Ureter (tissue), 1 donor: ENCODE measurements at places on chromosomes 4 and X.

DNA sequence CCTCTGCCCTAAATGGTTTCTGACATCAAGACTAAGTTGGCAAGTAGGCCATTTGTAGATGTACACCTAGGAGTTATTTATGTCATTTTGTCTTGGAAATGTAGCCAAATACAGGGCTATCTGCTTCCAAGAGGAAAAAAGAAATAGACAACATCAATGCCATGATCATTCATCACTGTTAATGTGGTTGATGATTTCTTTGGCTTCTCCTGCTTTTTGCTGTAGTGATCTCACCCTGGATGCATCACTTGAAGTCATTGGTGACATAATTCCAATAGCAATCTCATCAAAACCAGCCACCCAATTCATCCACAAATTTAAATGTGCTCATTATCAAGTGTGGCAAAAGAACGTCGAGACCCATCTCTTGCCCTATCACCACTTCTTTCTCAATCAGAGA lies 222.6 kb upstream of the PPARGC1A start:
- DNase-seq: no peak

DNA sequence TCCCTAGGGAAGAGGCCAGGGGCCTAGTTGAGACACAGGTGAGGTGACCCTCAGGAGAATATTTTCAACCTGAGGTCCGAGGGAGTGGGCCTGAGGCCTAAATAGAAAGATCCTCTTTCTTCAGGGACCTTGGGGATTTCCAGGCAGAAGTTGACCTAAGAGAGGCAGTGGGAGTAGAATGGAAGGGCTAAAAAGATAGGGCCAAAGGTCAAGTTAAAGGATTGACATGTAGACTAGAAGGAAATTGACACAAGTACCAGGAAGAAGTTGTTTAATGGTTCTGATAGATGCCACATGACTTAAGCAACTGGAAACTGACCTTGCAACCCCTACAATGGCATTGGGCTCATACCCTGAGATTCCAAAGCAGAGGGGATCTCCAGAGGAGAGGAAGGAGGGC lies 76.9 kb downstream of the SHROOM3 start:
- DNase-seq: no peak

DNA sequence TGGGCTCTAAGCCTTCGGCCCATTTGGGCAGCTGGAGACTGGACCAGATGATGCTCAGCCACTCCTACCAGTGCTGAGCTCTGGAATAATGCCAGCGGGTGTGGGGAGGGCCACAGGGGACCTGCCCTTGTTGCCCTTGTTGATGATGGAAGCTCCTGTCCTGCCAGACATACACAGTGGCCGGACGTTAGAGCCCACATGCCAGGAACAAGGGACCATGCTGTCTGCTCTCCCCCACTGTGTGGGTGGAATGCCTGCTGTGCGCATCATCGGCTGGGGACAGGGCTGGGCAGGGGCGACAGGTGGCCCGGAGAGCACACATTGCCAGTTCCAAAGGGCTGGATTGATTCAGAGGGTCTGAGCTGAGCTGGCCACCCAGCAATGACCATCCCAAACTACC lies 2.0 kb downstream of the ABLIM2 start:
- no peak for DNase-seq

GRCh38 chrX:155046129-155046810 lies 19.6 kb downstream of the FUNDC2 start:
- no peak for DNase-seq

DNA sequence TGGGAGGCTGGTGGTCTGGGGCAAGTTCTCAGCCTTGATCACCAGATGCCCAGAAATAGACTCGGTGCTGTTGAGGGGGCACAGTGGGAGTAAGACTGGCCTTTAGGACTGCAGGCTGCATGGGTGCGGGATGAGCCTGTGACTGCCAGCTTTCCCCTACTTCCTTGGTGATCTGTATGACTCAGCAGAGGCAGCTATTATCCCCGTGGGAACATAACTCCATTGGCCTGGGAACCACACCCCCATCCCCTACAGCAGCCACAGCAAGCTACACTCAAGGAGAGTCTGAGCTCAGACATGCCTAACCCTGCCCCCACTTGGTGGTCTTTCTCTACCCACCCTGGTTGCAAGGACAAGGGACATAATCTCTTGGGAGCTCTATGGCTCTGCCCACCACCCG lies 20.6 kb downstream of the CLIC2 start:
- DNase-seq: no peak

GRCh38 chr4:83208371-83209365 lies 75.9 kb downstream of the COQ2 start:
- DNase-seq: no peak

GRCh38 chrX:68889249-68889648 lies 60.4 kb downstream of the EFNB1 start:
- no peak for DNase-seq

DNA sequence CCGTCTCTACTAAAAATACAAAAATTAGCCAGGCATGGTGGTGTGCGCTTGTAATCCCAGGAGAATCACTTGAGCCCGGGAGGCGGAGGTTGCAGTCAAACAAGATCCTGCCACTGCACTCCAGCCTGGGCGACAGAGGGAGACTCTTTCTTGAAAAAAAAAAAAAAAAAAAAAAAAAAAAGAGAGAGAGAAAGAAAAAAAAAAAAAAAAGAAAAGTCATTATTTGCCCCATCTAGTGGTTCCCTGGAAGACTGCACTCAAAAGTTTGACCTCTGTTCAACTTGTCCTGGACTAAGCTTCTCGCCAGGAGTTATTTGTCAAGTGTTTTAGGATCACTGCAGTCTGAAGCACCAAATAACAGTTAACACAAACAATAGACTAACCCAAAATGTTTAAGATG lies 45.3 kb upstream of the KCTD8 start:
- DNase-seq: no peak

- DNase-seq: no peak
Observed at GRCh38 chr4:36173905-36174304, 70.4 kb downstream of the ARAP2 start.

DNA sequence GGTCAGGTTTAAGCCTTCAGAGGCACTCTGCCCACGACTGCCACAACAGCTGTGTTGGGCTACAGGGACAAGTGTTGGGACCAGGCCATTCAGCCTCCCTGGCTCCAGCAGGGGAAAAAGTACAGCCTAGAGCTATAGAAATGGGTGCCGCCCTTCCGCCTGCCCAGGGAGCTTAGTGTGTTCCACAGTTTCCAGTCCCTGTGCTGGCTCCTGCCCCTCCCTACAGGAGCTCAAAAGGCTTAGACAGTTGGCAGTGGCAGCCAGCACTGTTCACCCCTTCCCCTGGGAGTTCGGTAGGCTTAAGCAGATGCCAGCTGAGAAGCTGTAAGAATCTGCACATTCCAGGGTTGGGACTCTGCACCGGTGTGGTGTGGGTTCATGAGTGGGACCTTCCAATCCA lies 408.2 kb upstream of the INTU start:
- DNase-seq: no peak

DNA sequence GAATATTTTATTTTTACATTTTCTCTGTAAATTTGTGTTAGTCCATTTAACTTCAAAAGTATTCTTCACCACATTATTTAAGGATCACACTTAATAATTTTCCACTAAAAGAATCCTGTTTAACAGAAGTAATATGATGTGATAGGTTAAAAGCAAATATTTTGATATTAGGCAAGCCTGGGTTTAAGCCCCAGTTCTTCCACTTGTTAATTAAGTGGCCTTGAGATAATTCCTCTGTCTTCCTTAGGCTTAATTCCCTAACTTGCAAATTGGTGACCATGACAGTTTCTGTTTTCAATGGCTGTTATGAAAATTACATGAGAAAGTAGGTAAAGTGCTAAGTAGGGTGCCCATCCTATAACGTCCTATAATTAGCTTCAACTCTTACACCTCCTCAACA lies 129.9 kb upstream of the ATOH1 start:
- no peak for DNase-seq

DNA sequence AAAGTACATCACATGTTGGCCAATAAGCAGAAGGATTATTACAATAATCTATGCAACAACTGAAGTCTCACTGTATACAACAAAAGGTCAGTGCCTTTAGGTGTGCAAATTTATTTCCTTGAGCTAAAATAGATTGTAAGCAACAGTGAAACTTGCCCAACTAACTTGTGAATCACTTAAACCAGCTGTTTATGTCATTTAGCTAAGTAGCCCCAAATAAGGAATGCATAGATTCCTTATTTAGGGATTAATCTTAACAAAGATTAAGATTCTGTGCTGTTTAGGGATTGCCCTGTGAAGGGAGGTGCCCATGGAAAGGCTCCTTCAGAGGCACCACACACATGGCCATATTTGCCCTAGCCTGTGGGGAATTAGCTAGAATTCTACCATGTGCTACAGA lies 168.6 kb downstream of the MAML3 start:
- DNase-seq: no peak

- no peak for DNase-seq
Observed at GRCh38 chr4:62191451-62192240, 991.5 kb downstream of the ADGRL3 start.

GRCh38 chrX:129000018-129000417 lies 523.3 kb downstream of the SMARCA1 start:
- no peak for DNase-seq

DNA sequence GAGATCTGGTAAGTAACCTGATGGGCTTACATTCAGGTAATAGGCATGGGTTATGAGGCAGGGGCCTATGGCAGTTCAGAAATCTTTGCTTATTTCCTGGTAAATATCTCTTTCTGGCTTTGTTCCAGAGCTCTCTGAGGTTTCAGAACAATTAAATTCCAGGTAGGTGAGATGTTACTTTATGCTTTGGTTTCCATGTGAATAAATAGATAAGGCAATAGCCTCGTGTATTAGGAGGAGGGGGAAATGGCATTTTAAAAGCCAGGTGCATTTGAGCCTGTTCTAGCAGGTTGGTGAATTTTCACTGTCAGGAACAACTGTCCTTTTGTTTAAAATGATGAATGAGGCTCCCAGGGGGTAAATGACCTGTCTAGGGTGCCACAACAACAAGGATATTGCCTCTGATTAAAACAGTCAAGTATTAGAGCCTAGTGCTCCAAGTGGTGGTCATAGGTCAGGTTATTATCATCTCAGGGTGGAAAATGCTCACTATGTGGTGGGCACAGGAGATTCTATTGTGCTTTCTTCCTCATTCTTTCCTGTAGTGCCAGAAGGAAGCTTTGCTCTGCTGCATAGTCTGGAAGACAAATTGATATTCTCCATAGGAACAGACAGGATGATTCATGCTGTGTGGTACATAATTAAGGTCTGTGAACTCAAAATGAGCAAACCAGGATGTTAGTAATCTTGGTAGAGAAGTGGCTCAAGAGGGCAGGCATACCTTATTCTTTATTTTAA lies 296.2 kb downstream of the INPP4B start:
- no peak for DNase-seq

DNA sequence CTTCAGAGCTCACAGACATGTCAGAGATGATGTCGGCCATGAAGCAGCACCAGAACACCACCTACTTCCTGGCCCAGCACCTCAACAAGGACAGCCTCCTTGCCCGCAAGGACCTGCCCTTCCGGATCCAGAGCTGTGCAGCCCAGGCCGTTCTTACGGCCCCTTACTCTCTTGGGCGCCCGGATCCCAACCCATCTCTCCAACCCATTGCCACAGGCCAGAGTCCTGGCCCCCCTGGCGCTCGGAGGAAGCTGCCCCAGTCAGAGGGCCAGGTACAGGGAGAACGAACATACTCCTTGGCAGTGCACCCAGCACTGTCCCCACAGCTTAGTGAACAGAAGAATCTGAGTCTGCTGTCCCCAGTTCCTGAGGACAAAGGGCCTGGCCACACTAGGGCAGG lies 27.9 kb upstream of the PRPS1 start:
- DNase-seq: no peak

DNA sequence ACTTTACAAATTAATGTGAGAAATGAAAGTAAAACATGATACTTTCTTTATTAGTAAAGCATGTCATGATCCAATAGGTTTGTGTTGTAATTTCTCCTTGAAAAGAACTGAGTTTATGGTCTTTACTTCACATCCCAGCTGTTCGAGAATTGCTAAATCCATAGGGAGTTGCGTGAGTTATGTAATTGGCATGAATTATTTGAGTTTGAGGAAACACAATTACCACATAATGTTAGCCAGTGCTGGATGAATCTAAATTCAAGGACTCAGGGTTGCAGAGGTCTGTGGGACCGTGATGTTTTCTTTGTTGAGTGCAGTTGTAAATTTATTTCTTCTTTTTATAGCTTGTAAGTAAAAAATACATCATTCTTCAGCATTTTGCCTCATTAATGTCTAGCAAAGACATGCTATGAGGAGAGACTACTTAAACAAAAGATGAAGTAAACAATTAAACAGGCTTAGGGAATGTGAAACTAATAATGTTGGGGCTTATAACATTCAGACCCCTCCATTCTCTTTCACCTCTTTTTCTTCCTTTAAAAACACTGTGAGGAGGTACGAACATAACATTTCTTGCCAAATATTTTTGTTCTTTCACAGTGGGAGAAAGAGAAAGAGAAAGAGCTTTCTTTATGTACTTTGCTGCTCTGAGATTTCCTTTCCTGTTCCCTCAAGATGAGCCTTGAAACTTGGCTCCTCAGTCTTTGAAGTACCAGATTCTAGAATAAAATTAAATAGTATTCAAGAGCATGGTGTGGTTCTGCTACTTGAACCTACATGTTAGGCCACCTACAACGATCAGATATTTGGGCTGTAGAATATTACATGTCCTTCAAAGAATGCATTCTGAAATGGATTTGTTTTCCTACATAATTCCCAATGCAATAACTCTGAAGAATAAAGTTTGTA lies 159.6 kb upstream of the ANK2 start:
- no peak for DNase-seq

- DNase-seq: no peak
Observed at GRCh38 chr4:40875507-40876150, 125.9 kb downstream of the NSUN7 start.

DNA sequence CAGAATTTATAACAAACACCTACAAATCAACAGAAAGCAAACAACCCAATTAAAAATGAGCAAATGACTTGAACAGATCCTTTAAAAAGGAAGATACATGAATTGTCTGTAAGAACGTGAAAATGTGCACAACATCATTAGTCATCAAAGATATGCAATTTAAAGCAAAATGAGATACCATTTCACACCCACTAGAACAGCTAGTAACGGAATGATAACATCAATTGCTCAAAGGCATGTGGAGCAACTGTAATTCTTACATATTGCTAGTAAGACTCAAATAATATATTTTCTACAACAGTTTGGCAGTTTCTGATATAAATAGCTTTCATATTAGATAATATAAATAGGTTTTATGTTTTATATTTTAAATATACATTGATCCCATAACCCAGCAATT lies 82.5 kb downstream of the LCORL start:
- no peak for DNase-seq

DNA sequence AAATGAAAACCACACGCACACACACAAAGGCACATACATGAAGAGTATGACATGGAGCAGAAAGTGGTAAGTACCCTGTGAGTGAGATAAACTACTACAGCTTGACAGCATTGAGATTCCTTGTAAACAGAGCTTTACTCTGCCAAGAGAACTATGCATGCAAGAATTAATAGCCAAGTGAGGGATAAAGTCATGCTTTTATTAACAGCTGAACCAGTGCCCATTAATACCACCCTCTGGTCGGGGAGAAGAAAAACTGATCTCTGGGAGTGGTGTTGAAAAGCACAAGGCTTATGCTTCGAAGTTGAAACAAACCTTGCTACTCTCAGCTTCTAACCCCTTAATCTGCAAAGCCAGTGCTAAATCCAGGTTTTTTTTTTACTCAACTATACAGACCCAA lies 95.9 kb upstream of the C1QTNF7 start:
- DNase-seq: no peak
